ENCODE measurements at places on chromosomes 3 and 15.

DNA sequence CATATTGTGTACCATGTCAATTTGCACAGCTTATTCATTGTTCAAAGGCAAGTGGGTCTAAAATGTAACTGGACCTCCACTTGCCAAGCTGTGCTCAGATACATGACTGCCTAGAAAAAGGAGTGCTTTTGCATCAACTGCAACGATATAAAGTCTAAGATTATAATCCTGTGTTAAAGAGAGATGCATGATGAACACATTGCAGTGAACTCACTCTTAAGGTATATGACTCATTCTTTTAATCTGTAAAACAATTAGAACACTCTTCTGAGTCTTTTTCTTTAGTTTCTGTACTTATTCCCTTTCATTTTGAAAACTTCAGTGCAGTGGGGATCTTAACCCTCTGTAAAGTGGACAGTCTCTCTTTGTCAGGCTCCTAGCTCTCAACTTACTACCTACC is 982.8 kb downstream of the ROBO1 start:
- no peak for DNase-seq

GRCh38 chr15:57337868-57338411 is 38.4 kb upstream of the CGNL1 start:
- DNase-seq = no peak

GRCh38 chr3:72628065-72628464 is 220.2 kb downstream of the SHQ1 start:
- DNase-seq = no peak

GRCh38 chr3:170076715-170077238 is 39.0 kb downstream of the GPR160 start:
- DNase-seq = no peak

- DNase-seq = no peak
Observed at GRCh38 chr3:36210840-36211651, 169.3 kb upstream of the STAC start.

DNA sequence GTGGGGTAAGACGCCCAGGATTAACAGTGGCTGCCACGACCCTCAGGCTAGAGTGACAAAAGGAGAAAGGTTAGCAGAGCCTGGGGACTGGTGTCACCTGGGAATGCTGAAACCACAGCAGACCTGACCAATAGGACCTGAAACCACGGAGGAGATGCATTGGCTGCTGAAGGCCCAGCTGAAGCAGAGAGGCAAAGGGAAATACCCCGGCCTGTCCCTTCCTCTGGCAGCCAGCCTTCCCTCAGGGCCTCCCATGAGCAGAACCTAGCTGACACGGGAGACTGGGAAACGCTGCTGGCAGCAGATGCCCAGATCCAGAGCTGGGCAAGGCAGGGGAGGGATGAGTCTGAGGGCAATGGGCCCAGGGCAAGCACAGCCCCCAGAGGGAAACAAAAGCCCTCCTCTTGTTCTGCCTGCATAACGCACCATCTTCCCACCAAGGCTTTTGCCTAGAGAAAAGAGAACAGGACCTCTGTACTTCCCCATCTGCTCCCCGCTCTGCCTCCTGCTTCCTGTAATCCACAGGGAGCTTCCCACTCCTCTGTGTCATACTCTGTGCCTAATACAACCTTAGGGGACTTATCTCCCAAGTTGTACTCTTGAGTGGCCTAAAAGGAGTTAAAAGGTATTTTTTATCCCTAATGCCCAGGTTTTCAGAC is 216.2 kb downstream of the ABHD5 start:
- no peak for DNase-seq

- no peak for DNase-seq
Observed at GRCh38 chr15:25397100-25397499, 41.7 kb downstream of the UBE3A start.

- peak; percentile 31 for DNase-seq
Observed at GRCh38 chr3:195058336-195059005, 212.5 kb downstream of the XXYLT1 start.

DNA sequence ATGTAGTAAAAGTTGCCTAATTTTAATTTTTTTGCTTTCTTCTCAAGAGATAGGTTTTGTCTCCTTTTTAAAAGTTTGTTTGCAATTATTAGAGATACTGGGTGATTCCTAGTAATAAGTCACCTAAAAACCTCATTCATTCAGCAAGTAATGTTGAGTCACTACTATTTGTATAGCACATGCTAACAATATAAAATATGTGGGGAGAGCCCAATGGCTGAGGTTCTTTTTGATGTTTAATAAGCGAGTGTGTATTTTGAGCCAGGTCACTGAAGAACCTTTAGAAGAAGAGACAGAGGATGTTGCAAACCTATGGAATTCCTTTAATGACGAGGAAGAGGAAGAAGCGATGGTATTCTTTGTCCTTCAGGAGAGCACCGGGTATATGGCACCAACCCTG is 123.7 kb upstream of the CHRM5 start:
- no peak for DNase-seq

DNA sequence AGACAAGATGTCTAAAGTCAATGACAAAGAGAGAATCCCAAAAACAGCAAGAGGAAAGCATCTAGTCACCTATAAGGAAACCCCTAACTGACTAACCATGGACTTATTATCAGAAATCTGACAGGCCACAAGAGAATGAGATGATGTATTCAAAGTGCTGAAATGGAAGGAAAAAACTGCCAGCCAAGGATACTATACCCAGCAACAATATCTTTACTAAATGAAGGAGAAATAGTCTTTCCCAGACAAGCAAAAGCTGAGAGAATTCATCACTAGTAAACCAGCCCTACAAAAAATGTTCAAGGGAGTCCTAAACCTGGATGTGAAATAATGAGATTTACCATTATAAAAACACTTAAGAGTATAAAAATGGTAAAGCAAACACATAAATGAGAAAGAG is 128.0 kb downstream of the SATB1 start:
- DNase-seq = no peak

DNA sequence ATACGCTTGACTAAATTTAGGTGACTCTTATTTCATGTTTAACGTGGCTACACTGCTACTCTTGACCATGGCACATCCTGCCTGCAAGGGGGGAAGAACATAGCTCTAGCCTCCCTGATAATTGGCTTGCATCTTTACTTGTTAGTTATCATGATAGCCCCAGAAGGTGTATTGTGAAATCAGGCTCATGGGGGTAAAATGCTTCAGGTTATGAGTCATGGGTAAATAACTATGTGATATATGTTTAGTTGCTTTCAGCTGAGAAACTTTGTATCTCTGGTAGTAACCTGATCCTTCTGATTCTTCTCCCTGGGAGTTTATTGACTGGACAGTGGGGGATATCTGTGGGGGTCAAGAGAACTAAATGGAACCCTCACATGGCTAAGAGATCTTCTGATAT is 660.8 kb upstream of the UBE2E2 start:
- no peak for DNase-seq

DNA sequence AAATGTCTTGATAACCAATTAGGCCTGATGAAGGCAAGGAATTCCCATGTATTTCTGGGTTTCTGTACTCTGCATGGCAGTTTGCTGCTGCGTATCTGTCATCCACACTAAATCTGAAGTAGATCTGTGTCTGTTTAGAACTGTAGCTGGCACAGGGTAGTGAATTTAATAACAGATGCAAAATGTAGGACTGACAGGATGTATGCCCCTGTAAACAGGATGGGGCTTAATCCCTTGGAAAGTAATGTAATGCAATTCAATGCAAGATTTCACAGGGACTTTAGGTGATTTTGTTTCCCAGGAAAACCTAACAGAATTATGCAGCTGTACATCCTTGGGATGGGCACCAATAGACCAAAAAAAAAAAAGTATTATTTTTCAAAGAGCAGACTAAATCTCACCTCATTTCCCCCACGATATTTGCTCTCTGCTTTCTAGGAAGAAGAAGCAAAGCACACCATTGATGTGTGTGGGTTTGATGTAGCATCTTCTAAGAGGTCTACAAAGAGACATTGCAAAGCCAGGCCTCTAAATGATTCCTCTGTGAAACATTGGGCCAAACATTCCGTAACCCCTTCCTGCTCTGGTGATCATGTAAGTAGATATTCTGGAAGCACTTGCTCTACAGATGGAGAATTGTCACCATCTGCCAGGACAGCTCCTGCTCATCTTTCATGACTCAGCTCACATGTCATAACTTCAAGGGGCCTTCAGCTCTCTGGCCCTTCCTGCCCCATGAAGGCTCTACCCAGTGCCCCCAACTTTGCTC is 464.3 kb upstream of the RGMA start:
- DNase-seq = no peak

GRCh38 chr3:194045289-194045688 is 90.7 kb upstream of the HES1 start:
- DNase-seq = no peak

GRCh38 chr15:77033729-77034671 is 36.9 kb downstream of the TSPAN3 start:
- DNase-seq = no peak

GRCh38 chr3:77868725-77869124 is 828.8 kb downstream of the ROBO2 start:
- DNase-seq = no peak

- no peak for DNase-seq
Observed at GRCh38 chr15:71392861-71393283, 277.6 kb downstream of the THSD4 start.

GRCh38 chr3:81723732-81724313 is 37.6 kb downstream of the GBE1 start:
- no peak for DNase-seq

DNA sequence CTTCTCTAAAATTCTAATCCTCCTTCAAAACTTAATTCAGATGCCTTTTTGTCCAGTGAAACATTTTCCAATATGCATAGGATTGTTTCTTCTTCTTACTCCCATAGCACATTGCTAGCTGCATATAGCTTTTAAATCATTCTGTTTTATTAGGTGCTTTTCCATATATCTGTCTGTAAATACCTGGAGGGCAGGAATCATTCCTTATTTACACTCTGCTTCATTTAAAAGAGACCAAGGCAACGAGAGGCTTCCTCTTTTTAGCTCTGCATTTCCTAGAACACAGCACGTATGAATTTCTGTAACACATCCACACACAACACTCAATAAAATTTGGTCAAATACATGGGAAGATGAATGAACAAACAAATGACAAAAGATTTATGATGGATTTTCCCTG is 43.5 kb upstream of the KPNA4 start:
- DNase-seq = no peak

- DNase-seq = no peak
Observed at GRCh38 chr3:51343918-51344687, 41.0 kb upstream of the MANF start.

DNA sequence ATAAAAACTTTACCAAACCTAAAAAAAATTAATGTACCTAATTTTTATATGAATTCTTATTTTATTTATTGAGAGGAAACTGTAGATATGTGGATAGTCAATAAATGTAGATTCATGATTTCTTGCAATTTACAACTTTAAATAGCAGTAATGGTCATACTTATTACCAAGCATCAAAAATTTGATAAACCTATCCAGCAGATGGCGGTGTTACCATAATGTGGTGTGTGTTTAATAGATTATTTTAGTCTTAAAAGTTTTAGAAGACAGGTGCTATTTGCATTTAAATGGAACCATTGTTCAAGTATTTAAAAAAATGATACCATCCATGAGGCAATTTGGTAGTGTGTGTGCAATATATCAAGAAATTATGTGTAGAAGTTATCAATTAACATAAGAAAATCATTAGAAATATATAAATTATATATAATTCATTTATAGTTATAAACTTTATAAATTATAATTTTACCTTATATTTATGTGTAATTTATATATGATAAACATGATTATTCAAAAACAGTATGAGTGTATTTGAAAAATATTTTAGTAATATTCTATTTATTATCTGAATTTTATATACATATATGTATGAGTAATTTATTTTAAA is 176.0 kb upstream of the BCHE start:
- no peak for DNase-seq

DNA sequence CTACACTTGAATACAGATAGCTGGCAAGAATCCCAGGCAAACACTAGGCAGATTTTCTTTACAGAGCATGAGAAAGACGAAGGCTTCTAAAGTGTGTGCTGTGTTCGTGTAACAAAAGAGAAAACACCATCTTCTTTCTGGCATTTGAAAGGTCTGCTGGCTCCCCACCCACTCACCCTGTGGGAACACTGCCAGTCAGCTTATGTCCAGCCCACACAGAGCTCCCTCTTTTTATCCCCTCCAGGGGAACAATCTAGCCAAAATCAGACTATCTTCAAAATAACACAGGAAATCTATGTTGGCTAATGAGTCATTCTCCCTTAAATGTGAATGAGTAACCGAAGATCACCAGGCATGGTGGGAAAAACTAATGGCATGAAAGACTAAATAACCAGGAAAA is 45.6 kb upstream of the PAQR5 start:
- DNase-seq = no peak

DNA sequence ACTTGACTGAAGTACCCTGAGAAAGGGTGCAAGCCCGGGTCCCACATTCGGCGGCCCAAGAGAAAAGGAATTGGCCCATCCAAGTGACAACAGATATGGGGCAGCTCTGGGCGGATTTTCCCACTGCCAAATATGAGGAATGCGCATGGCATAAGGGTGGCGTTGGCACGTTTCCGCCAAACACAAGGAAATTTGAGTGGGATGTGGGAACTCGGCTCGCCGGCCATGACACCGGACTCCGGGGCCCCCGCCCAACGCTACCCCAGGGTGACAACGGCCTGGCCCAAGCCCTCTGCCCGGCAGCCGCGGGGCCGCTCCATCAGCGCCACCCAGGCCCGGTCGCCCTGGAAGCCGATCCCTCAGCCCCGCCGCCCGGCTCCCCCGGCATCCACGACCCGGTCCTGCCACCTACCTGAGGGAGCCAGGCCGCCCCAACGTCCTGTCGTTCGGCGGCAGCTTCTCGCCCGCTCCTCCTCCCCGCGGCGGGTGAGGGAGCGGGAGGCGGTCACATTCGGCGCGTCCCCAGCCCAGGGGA is 449 bp downstream of the RAF1 start:
- DNase-seq = peak; percentile 75

GRCh38 chr3:125582707-125583106 is 12.6 kb downstream of the OSBPL11 start:
- DNase-seq = no peak

DNA sequence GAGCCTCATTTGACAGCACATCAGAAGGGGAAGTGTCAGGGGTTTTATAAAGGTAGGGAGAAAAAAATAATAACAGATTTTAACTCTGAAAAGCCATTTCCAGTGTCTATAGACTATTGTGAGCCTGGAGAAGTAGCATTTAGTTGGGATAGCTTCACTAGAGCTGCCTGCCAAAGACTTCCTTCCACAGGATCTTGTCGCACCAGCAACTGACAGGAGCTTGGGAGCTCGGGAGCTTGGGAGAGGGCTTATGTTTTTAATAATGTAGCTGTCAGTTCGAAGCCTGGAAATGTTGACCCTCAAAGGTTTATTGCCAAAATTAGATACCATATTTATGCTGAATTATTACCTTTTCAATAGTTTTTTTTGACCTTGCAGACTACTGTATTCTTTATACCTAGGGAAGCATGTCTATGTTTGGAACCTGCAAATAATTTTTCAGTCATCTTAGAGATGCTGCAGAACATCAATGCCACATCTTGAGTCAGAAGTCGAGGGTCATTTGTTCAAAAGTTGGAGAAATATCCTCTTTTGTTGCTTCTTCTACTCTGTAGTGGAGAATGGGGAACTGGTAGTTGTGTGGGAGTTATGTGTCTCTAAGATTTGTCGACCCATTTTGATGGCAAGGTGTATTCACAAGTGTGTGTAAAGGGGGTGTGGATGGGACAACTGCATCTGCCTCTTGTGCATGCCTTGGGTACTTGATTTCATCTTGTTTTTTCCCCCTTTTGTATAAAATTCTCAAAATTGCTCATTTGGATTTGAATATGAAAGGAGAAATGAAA is 41.7 kb downstream of the ARPP21 start:
- no peak for DNase-seq

Measured in left hindlimb (tissue), 1 donor.